ENCODE measurements at places on chromosomes 1 and 21.

- no peak for DNase-seq
Observed at GRCh38 chr1:174269989-174270651, 110.8 kb downstream of the RABGAP1L start.

- no peak for DNase-seq
Observed at GRCh38 chr1:65189576-65190115, 41.6 kb downstream of the AK4 start.

DNA sequence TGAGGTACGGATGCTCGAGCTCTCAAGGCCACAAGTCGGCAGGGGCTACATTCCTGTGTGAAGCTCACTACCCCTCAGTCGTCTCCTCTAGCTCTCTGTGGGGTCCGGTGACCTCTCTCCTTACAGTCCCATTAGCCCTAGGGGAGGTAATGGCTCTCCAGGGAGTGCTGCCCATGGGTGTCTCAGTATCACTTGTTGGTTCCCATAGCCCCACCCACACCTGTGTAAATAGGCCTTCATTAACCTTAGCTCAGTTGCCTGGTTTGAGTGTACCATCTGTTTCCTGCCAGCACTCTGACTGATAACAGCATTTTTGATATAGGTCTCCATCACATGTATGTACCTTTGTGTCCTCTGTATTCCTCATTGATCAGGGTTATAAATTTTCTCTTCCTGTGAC, 133.2 kb upstream of the KCNJ15 start:
- DNase-seq: no peak

DNA sequence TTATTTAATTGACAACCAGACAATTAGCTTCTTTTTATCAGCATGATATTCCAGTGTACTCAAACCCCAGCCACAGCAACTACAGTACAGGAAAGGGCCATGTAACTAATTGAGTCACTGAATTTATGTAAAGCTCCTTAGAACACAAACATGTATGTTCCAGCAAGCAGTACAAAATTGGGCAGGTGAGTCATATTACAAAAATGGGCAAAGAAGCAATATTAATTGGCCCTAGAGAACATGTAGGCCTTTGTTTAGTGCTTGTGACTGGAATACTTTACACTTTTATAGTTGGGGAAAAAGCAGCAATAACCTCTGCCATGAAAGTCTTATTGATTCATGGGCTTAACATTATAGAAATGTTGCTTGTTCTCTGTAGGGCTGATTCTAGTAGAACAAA, 31.8 kb downstream of the CLEC20A start:
- no peak for DNase-seq

- peak; percentile 30 for DNase-seq
Observed at GRCh38 chr1:1001057-1001783, 1.3 kb upstream of the HES4 start.

- no peak for DNase-seq
Observed at GRCh38 chr1:161779393-161779792, 13.3 kb downstream of the ATF6 start.

GRCh38 chr1:98331243-98331642, 330.3 kb upstream of the SNX7 start:
- DNase-seq: no peak

DNA sequence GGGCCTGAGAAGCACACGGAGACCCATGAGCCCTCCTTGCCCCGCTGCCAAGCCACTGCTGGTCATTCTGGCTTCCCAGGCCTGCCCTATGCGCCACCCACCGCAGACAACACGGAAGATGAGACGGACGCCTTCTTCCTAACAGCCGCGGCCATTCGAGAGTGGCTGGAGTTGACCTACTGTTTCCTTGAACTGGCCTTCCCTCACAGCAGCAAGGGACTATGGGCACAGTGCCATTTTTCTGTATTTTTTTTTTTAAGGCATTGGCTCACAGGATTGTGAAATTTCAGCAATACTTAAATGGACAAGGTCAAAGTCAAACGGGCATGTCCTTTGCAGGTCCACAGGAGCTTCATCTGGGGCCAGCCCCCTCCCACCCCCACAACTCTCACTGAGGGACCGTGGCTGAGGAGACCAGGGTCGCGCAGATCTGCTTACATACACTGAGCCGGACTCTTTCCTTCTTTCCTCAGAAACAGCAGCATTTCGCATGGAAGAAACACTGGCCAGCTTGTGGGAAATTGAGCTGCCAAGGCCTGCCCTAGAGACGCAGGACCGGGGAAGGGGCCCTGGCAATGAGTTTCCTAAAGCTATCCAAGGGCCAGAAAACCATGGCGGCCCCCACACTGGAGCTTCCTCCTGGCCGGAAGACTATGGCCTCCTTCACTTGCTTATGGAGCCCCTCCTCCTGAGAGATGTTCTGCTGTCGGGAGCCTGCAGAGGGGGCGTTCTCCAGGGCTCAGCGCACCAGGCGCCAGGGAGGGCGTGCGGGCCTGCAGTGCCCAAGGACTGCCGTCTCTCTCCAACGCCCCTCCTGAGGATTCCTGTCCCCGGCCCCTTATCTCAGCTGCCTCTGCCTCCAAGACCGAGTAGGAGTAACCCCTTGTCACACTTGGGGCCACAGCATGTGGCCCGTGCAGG, 98.9 kb downstream of the PGBD5 start:
- no peak for DNase-seq

DNA sequence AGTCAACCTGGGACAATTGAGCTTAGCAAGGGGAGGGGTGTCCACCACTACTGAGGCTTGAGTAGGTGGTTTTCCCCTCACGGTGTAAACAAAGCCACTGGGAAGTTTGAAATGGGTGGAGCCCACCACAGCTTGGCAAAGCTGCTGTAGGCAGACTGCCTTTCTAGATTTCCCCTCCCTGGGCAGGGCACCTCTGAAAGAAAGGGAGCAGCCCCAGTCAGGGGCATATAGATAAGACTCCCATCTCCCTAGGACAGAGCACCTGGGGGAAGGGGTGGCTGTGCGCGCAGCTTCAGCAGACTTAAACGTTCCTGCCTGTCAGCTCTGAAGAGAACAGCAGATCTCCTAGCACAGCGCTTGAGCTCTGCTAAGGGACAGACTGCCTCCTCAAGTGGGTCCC, 758.4 kb downstream of the LTN1 start:
- DNase-seq: no peak

- no peak for DNase-seq
Observed at GRCh38 chr1:226863446-226863845, 7.0 kb upstream of the PSEN2 start.

- DNase-seq: no peak
Observed at GRCh38 chr1:119535381-119535780, 28.4 kb downstream of the HSD3B1 start.

DNA sequence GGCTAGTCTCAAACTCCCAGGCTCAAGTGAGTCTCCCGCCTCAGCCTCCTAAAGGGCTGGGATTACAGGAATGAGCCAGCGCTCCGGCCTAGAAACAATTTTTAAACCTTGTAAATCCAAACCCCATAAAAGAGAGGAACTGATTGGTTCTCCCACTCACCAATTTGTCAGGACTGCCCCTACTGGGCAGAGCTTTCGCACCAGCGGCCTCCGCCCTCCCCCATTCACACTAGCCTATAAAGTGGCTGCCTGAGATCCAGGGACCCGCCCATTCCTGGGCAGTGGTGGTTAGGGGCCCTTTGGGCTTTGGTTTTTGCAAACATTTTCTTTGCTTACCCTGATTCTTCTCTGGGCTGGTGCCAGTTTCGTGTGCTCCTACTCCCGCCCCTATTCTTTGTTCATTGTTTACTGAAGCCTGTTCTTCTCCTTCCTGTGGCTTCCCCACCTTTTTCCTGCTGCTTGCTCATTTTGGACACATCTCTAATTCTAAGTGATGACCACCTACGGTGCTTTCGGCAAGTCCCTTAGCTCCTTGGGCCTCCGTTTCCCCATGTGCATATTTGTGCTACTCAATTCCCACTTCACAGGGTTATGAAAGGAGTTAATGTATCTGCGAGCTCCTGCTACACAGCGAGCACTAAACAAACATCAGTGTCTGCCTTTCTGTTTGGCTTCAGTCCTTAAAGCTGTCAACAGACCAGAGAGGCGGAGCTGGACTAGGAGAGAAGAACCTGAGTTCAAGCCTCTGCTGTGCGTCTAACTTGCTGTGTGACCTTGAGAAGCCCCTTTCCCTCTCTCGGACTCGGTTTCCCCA, 39.8 kb upstream of the CLIC4 start:
- DNase-seq: peak; percentile 88

DNA sequence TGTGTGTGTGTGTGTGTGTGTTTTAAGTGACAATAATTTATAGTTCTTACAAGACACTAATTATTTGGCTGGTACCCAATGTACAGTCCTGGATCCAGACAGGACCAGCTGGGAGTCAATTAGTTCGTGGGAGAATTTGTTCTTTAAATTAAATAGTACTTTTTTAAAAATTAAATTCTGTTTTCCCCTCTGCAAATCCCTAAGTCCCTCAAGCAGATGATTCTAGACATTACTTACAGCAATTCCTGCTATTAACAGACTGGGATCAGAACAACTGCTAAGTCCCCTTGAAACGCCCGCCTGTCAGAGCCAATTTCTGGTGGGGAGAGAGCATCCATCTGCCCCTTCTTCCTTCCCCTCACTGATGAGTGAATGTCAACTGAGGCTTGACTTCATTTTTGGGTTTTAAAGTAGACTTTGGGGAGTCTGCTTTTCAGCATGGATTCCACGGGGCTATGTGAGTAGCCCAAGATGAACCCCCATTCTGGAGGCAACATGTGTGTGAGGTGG, 83.9 kb downstream of the SMYD2 start:
- no peak for DNase-seq

- DNase-seq: no peak
Observed at GRCh38 chr1:65310078-65310587, 790 bp downstream of the DNAJC6 start.

GRCh38 chr1:206513312-206514111, 6.2 kb downstream of the RASSF5 start:
- peak; percentile 44 for DNase-seq

DNA sequence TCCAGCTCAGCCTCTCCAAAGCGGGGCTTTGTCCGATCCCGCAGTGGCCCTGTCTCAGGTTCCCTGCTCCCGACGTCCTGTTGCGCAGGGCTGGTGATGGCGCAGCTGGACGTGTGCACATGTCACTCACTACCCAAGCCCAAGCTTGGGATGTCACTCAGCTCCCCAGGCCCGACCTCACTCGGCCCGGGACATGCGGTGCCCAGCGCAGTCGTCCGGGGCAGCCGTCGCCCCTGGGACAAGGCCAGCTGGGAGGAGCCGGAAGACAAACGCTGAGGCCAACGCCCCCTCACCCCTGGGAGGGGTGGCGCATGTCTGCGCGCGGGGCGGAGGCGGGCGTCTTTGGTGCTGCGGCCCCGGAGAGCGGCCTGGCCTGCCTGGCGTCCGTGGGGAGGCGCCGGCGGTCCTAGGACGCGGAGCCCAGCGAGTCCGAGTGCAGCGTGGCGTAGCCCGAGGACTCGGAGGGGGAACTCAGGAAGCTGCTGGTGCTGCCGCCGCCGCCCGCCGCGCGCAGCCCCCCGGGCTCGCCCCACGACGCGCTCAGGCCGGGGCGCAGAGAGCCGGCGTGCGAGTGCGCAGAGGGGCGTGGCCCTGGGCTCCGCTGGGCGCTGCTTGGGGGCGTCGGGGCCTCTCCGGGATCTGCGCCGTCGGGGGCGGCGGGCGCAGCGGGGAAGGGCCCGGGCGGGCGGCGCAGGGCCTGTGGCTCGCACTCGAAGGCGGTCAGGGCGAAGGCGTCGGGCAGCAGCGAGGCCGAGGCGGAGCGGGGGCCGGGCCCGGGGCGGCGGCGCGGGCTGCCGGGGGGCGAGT, 5.2 kb downstream of the HES3 start:
- peak; percentile 46 for DNase-seq

DNA sequence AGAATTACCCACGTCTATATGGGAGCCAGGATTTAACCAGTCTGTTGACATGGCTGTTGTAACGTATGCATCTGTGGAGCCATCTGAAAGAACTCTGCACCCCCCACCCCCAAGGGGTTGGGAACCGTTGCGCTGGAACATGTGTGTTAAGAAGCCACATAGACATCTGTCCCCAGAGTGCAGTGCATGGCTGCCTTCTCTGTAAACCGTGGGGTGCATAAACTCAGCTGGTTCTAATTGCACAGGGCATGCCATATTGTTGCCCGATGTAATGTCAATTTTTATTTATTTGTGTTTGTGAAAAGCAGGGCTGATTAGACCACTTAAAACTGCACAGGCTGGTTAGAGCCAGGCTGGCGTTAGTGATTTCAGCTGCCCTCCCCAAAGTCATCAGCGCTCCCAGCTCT, 70.1 kb upstream of the ROR1 start:
- no peak for DNase-seq

GRCh38 chr1:154581766-154582165, 14.2 kb downstream of the CHRNB2 start:
- DNase-seq: no peak

- DNase-seq: no peak
Observed at GRCh38 chr1:114299331-114299975, 145.8 kb upstream of the SYT6 start.

GRCh38 chr1:185789501-185790193, 55.5 kb downstream of the HMCN1 start:
- no peak for DNase-seq

GRCh38 chr1:115924770-115925169, 51.5 kb upstream of the SLC22A15 start:
- no peak for DNase-seq

All from colonic mucosa (tissue), 4 donors.